ENCODE measurements at places on chromosomes 5 and 9.

GRCh38 chr9:445033-445432 lies 230.4 kb downstream of the DOCK8 start:
- no peak for DNase-seq

DNA sequence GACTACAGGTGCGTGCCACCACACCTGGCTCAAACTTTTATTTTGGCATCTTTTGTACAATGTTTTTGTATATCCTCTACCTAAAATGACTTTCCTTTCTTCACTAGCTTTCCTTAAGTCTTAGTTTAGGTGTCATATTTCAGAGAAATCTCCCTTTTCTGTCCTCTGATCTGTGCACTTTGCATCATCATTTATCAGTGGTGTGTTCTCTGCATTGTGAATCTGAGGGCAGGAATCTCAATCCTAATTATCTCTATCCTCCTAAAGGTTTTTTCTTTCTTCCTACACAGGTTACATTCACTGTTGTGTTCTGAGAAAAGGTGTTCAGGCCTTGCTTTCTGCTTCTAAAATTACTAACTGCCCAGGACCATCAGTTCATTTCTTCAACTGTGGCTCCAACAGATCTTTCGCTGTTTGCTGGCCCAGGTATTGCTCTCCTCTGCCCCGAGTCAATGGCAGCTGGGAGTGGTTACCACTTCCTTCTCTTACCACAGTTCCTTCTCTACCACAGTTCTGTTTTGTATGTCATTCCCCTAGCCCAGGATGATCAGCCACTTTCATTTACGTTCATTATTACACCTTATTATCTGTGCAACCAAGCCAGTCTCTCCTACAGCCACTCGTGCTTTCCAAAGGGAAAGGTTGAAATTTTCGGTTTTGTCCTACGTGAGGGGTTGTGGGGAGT lies 14.0 kb downstream of the TGFBR1 start:
- DNase-seq: peak; percentile 10

GRCh38 chr9:27387722-27388121 lies 90.8 kb upstream of the EQTN start:
- DNase-seq: no peak

- DNase-seq: no peak
Observed at GRCh38 chr5:103079796-103080195, 40.1 kb downstream of the GIN1 start.

DNA sequence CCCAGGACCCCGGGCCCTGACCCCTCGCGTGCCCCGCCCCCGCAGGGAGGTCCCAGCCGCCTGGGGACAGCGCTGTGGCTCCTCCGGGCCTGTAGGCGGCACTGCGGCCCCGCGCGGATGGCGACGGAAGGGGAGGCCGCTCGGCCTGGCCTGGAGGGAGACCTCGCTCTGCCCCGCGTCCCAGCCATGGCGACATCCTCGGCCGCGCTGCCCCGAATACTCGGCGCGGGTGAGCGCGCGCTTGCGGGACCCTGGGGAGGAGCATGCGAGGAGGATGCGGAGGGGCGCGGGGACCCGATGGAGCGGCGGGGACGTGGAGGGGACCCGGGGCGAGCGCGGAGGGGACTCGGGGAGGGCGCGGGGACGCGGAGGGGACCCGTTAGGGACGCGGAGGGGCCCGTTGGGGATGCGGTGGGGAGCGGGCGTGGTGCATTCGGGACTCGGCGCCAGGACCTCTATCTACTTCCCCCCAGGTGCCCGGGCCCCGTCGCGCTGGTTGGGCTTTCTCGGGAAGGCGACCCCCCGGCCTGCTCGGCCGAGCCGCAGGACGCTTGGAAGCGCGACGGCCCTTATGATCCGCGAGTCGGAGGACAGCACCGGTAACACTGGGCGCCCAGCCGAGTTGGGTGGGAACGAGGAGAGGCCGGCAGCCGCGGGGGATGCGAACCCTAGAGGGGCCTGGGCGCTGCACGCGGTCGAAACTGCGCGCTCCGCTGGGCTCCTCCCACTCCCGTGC lies at the start of gene MRPS2:
MRPS2 (plus strand) TSS at position 158 of the 736 bp plus-strand sequence; CDS start at position 187, 29 bp downstream.
- peak; percentile 68 for DNase-seq

- DNase-seq: no peak
Observed at GRCh38 chr5:78182838-78183237, 111.7 kb downstream of the AP3B1 start.

GRCh38 chr5:143008809-143009521 lies 238.8 kb downstream of the ARHGAP26 start:
- DNase-seq: peak; percentile 62

DNA sequence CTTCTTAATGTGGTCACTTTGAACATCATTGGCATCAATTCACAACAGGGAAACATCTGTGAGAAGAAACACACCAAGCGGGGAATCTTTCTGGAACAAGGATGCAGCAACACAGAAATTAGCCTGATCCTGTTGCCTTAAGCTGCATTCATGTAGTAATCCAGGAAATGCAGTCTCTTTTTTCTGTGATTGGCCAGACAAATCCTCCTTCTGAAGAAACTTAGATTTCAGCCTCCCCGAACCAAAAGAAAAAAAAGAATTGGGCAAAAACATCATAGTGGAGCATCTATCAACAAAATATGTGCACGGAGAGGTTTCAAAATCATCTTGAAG lies 7.2 kb upstream of the XPA start:
- no peak for DNase-seq

- no peak for DNase-seq
Observed at GRCh38 chr5:133658327-133658726, 46.0 kb upstream of the FSTL4 start.

DNA sequence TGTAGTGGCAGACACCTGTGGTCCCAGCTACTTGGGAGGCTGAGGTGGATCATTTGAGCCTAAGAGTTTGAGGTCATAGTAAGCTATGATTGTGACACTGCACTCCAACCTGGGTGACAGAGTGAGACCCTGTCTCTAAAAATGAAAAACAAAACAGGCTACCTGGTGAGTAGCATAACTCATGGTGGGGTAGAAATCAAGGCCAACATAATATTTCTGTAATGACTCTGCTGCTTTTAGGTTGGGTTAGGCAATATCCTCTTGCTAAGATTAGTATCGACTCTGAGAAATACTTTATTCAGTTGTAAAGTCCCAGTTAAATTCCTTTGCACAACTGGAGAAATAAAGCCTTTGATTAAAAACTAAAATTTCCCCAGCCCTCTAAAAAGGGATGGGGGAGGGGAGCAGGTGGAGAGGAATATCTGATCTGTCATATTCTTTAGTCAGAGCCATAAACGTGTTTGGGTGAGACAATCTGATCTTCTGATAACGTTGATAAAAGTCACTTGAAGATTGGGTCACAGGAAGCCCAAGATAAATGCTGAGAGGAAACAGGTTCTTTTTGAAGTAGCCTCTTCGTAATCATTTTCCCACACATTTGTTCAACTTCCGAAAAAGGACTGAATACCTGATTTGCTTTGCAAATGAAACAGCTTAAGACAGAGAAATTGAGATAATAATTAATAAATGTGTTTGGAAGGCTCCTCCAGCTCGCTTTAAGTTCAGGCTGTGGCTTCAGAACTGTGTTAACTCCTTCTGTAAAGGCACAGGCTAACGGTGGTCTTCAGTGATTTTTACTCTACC lies 14.9 kb downstream of the IL4 start:
- DNase-seq: peak; percentile 19

GRCh38 chr5:66724349-66725139 lies 128.4 kb downstream of the MAST4 start:
- DNase-seq: no peak

DNA sequence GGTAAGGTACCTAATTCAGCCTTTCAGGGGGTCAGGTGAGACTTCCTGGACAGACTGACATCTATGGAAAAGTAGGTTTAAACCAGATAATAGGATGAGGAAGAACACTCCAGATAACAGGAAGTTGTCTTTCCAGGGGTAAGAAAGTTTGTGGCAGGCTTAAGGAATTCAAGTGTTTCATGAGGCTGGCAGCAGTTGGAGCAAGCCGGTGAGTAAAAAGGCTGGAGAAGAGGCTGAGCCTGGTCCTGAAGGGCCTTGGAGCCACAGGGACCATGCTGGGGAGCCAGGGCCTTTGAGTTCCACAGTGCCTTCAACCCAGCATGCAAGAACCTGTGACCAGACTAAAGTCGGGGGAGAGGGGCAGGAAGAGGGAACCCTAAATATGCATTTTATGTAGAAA lies 353.4 kb downstream of the SPOCK1 start:
- DNase-seq: no peak

DNA sequence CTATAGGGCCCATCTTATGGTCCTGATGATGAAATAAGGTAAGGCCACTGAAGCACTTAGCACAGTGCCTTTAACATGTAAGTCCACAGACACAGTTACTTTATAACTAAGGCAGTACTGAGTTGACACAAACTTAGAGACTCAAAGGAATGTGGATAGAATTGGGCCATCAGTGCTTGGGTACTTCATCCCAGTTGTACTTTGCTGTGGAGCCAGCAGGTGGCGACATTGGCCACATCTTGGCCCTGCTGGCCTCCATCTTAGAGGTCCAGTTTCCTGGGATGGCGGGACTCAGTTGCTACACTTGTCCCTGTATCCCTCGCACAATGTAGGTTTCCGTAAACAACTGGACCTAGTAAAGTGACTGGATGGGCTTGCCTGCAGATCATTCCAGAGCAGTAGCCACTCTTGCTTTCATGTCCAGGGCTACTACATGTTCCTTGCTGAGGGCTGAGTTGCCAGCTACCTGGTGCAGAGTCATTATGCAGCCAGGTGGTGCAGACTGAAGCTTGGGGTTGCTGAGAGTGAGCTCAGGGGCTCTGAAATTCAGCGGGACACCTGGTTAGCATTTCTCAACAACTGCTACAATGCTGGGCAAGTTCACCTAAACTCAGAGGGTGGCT lies 10.6 kb downstream of the MTAP start:
- DNase-seq: peak; percentile 23

GRCh38 chr5:126369995-126370731 lies 53.0 kb upstream of the GRAMD2B start:
- DNase-seq: no peak

- DNase-seq: no peak
Observed at GRCh38 chr5:78577071-78577807, 71.3 kb downstream of the LHFPL2 start.

DNA sequence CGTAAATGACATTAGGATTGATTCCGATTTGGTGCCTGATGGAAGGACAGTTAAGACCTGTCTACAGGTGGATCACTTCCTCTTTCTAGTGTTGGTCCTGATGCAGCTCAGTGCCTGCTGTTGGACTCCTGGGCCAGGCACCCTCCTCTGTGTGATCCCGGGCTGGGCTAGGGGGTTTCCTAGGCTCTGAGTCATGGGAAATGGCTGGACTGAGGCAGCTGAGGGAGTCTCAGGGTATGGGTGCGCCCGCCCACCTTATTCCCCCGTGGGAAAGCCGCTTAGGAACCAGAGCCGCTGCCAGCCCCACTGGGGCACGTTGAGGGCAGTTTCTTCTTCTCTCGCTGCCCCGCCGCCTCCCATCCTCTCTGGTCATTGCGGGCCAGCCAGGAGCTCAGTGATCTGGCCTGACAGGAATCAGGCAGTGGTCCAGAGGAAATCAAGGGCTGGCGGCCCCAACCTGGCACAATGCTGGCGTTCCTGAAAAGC lies 12.9 kb downstream of the TCF7 start:
- no peak for DNase-seq

GRCh38 chr5:150404121-150404520 lies 8.6 kb downstream of the CD74 start:
- no peak for DNase-seq

GRCh38 chr5:8560776-8561175 lies 691.8 kb downstream of the MTRR start:
- DNase-seq: no peak

GRCh38 chr5:172550996-172551395 lies 90.1 kb upstream of the NEURL1B start:
- DNase-seq: no peak

- no peak for DNase-seq
Observed at GRCh38 chr5:116509483-116510244, 65.0 kb downstream of the SEMA6A start.

GRCh38 chr9:85420750-85421149 lies 321.0 kb downstream of the AGTPBP1 start:
- no peak for DNase-seq

GRCh38 chr9:105290954-105291353 lies 46.5 kb downstream of the SLC44A1 start:
- DNase-seq: no peak

GRCh38 chr9:136222906-136223285 lies 18.0 kb upstream of the LHX3 start:
- no peak for DNase-seq

DNA sequence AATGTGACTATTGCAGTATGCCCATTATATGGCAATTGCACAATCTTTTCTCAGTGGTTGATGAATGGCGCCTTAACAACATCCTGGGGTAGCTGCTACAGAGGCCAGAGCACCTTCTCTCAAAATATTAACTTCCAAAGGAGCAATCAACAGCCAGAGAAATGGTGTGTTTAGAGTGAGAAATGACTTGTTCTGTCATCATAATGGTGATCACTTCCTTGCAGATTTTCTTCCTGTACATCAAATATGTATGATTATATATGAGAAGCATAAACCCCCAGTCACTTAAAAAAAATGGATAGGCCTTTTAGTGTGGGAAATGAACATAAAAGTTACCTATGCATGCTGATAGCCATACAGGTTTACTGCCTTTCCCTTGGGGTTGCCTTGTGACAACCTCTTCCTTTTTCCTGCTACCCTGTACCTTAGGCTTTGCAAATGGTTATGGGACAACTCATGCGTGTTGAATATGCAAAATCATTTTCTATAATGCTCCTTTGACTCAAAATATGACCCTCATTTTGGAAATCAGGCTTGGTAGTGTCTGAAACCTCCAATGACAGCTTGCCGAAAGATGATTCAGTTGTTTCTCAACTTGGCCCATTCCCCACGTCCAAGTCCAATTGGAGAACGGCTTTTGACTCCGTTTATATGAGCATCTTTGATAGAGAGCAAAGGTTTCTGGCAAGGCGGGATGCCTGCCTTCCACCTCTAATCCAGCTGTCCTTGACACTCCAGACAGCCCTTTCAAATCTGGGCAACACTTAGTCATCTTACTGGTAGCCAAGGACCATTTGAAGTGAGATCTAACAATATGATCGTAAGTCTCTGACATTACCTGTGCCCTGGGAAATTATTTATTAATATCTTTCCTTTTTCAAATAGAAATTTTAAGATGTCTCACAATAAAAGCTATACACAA lies 69.3 kb downstream of the SLC1A1 start:
- DNase-seq: no peak

DNA sequence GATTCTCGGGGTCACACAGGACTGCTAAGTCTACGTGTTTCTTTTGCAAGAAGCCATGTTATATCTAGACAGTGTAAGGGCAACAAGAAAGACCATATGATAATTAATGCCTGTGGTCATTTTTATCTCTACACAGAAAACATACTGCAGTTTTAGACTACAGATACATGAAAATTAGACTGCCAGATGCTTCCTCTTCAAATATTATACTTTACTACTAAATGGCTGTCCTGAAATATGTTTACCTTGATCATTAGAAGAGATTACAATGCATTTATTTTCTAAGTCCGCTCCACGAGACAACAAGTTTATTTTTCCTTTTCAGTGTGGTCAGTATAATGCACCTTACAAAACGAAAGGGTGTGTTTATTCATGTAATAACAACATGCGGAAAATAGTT lies 147.6 kb downstream of the KIAA0825 start:
- no peak for DNase-seq

All from activated CD8-positive, alpha-beta memory T cell treated with anti-CD3 and anti-CD28 coated beads for 4 hours (primary cell).